ENCODE measurements at places on chromosomes 4 and X.
A peak's percentile ranks its signal among the peaks of the same experiment; 100 is the strongest.

DNA sequence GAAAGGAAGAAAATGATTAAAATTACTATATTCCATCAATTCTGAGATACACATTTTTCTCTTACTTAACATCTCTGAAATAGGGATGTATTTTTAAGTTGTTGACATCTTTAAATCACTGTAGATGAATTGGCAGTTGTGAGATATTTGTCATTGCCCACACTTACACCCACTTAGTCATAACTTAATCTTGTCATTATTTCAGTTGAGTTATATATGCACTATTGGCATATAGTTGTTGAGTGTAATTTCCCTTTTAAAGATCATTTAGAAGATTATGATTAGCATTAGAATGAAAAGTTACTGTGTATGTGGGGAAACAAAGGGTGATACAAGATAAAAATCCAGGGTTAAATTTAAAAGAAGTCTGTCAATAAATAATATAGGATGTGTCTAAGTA lies 2.2 kb downstream of the AIMP1 start:
- no peak for DNase-seq

DNA sequence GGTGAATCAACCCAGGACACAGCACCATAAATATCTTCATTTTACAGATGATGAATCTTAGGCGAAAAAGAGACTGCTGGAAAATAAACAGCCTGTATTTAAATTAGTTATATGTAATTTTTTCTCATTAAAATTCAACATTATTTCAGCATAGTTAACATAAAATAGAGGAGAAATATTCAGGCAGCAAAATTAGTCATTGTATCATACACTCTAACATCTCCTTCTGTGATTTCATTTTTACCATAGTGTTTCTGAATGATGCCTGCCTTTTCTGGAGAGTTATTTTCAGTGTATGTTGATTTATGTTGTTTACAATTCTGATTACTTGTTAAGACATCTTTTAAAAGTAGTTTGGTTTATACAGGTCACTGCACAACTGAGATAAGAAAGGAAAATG lies 82.3 kb upstream of the KCNIP4 start:
- no peak for DNase-seq

- no peak for DNase-seq
These were observed 30.0 kb upstream of the RNF128 start for GRCh38 chrX:106696502-106696901.

- no peak for DNase-seq
These were observed 18.9 kb downstream of the SORBS2 start for GRCh38 chr4:185793116-185793485.

GRCh38 chr4:185794637-185795036 lies 17.4 kb downstream of the SORBS2 start:
- no peak for DNase-seq

DNA sequence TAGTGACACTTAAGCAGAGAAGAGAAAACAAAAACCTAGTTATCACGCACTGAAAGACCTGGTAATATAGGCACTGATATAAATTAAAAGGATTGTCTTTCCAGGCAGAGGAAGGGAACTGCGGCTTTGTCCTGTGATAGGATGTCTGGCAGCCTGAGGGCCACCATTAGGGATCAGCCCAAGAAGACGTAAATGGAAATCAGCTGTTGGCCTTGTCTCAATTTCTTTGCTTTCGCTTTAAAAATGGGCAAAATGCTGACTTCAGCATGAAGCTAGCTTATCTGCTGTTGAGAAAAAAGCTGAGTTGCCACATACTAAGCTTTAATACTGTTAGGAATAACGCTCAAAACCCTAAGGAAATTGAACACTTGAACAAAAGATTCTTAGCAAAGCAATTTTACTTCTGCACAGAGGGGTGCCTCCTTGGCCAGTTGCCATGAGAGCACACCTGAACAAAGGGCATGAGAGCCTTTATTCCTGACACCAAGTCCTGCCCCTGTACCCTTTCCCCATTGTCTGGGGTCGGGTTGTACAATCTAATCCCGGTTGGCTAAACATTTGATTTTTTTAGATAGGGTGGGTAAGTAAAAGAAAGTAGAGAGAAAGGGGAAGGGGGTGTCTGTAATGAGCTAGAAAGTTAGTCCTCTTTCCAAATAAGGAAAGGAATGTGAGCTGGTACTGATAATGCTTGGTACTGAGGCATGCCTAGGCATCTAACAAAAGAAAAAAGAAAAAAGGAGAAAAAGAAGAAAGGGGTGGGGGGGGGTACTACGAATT lies 85.1 kb upstream of the UCP1 start:
- no peak for DNase-seq

GRCh38 chr4:116064331-116064730 lies 950.9 kb upstream of the NDST4 start:
- no peak for DNase-seq

DNA sequence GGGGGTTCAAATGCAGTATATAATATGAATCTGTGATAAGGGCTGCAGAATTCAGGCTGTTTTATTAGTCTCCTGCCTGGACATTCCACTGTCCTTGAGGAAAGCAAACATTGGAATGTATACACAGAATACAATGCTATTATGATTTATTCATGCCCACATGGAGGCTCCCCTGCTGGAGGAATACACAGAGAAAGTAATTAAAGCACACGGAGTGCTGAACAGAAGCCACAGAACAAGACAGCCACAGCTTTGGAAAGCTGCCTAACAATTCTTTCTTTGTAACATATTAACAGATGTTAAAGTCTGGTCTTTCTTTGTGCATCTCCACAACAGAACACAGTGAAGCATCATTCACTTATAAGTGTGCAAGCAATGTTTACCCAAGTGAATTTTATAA lies 155.8 kb downstream of the ARAP2 start:
- no peak for DNase-seq

DNA sequence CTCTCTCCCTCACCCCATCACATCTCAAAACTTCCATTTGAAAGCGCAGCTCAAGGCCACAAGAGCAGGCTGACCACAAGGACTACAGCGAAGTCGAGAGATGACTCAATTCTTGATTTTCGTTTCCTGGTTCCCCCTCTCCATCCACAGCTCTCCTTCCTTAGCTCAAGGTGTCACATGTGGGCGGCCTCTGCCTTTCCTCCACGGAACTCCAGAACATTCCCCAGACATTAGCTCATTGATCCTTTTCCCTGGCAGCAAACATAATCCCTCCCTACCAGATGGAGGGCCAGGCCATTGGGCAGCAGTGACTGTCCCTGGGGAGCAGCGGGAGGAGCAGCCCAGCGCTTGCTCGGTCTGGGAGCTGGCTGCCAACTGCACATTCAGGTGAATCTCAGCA lies 56.3 kb downstream of the CCDC149 start:
- DNase-seq: no peak

- no peak for DNase-seq
These were observed 216.4 kb upstream of the RASGEF1B start for GRCh38 chr4:81688085-81688484.

DNA sequence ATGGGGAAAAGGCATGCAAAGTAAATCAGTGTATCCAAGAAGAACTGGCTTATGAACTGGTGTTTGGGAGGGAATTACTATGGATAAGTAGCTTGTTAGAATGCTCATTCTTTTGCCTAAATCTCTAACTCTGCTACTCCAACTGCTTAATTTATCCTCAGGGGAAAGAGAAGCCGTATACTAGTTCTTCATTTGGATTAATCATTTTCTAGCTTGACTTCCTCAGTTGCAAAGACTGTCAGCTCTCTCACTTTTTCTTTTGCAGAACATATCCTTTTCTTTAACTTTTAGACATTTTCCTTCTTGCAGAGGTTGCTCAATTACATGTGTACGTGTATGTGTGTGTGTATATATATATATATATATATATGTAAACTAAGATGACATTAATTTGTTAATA lies 21.9 kb downstream of the GPRIN3 start:
- no peak for DNase-seq

DNA sequence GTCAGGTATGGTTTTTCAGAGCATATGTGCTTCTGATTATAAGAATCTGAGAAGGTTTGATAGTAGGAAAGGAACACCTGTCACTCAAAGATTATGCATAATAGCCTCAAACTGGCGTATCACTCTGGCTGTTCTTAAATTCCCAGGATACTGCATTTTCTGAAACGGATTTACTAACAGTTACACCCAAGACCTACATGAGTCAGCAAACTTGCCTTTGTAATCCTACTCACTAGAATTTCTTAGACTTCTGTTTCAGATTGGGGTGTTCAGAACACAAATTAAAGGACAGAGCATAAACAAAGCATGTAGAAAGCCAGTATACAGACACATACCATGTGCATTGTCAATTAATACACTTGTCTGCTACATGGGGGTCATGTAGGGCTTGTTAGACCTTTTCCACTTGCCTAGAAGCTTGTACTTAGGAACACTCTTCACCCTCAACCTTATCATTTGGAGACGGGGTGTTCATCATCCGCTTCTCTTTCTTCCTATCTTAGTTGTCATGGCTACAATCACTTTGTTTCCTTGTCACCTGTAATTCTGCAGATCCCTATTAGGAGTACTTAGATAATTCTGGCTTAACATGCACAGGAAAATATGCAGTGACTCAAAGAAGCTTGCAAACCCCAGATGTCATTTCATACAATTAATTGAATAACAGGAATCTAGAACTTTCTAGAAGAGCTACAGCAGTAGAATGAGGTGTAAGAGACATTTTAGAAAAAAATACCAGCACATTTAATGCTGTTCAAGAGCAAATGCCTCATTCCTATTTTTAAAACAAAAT lies 593.0 kb upstream of the TENM3 start:
- no peak for DNase-seq

GRCh38 chrX:41708486-41708885 lies 15.5 kb upstream of the GPR82 start:
- DNase-seq: no peak

GRCh38 chrX:148322906-148323305 lies 177.5 kb upstream of the AFF2 start:
- no peak for DNase-seq

DNA sequence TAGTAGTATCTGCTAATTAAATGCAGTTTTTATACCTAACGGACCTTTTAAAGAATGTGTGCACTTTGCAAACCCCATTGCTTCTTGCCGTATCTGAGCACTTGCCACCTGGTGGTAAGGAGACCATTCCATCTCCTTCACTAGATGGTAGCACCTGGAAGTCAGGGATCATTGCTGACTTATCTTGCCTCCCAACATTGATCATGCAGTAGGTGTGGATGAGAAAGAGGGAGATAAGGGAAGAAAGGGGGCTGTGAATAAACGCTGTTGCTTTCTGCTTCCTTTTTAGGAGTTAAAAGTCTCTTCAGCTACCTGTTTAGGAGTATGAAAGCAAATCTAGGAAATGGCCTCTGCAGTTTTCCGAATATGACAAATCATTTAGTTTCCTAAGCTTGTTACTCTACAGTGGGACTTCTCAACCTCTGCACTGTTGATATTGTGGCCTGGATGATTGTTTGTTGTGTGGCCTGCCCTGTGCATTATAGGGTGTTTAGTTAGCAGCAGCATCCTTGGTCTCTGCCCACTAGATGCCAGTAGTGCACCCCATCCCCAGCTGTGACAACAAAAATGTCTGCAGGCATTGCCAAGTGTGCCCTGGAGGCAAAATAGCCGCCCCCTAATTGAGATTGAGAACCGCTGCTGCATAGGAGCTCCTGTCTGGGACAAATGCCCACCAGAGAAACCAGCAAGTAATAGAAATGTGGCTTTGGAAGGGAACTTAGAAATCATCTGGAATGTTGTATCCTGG lies 38.8 kb downstream of the GAB1 start:
- DNase-seq: peak; percentile 58

GRCh38 chr4:80183250-80184052 lies 13.9 kb upstream of the PRDM8 start:
- DNase-seq: peak; percentile 57

DNA sequence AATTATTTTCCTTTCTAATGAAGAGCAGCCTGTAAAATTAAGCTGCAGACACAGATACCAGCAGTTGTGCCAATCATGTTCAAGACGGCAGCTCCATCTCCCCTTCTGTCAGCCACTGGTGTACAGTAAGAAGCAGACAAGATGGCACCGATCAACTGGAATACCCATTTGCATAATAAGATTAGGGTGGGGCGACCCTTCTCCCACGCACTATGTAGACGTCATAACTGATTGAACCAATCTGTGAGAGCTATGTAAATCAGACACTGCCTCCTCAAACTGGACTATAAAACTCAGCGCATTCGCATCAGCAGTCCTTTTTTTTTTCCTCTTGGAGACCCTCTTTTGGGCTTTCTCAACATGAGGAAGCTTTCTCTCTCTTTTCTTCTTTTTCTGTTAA lies 40.4 kb upstream of the INTS6L start:
- no peak for DNase-seq

- DNase-seq: no peak
These were observed 1.0 kb upstream of the SCLT1 start for GRCh38 chr4:129094347-129094746.

DNA sequence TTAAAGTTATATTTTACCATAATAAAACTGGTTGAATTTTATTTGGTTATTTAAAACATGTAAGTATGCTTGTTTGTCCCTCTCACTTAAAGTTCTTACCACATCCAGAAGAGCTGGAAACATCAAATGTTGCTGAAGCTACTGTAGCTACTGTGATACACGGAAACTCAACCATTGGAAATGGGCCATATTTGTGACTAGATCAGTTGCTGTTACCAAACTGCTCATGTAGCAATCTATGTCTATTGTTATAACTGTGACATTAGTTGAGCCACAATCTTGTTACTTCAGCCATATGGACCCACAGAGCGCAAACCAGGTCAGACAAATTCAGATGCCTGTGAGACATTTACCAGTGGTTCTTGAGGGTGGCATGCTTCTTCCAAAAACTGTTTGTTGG lies 41.6 kb downstream of the NDNF start:
- DNase-seq: no peak

GRCh38 chrX:52139545-52139895 lies 45.2 kb upstream of the MAGED4 start:
- DNase-seq: no peak

GRCh38 chr4:188400451-188400850 lies 261.2 kb downstream of the TRIML1 start:
- no peak for DNase-seq

DNA sequence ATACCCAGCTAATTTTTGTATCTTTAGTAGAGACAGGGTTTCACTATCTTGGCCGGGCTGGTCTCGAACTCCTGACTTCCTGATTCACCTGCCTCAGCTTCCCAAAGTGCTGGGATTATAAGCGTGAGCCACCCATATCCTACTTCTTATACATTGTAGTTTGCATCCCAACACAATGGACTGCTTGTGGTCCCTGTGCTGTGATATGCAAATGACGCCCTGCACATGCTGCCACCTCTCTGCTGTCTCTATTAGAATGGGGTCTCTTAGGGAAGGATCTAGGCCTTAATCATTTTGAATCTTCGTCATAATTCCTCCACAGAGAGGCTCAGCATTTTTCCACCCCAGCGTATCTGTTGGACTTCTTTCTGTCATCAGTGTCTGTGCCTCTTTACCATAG lies 595.9 kb downstream of the ADGRL3 start:
- DNase-seq: no peak
